ENCODE measurements at places on chromosomes 12 and 14. TPM values are rescaled to one million over a fixed set of nuclear protein-coding genes. Genes with fewer than 3 reads are reported as not detected.

Gene LRP1
- total RNA-seq, result 135 TPM

Gene MYH6
- total RNA-seq, result 0.12 TPM

Gene TAOK3
- total RNA-seq, result 64.8 TPM

Gene TPPP2
- 94.3 TPM for total RNA-seq

Gene CEBPE
- 0.24 TPM for total RNA-seq

Gene RAP1B
- 190 TPM for total RNA-seq

Gene SELPLG
- 2.7 TPM for total RNA-seq

Gene CCER1
- 17.8 TPM for total RNA-seq

Gene FIGNL2
- 1.7 TPM for total RNA-seq

Gene IQSEC3
- 12.2 TPM for total RNA-seq

Gene SRRM4
- 0.37 TPM for total RNA-seq

Gene CATSPERB
- 6.4 TPM for total RNA-seq

Gene TTC6
- total RNA-seq, result 11.2 TPM

Gene NFE2
- total RNA-seq, result 1.9 TPM

Gene RPL10L
- total RNA-seq, result 68.8 TPM

Gene GLIPR1L1
- 9.1 TPM for total RNA-seq
